ENCODE measurements at places on chromosomes 6 and 20. TPM values are rescaled to one million over a fixed set of nuclear protein-coding genes. Genes with fewer than 3 reads are reported as not detected.

The CPNE1 gene
- 168 TPM for total RNA-seq

The CNR1 gene
- total RNA-seq: 0.46 TPM

The GLP1R gene
- not detected for total RNA-seq

The NKX2-2 gene
- total RNA-seq: not detected

The GSTA5 gene
- not detected for total RNA-seq

The ZNF165 gene
- total RNA-seq: 0.90 TPM

The RAE1 gene
- 61.4 TPM for total RNA-seq

The TOP1 gene
- total RNA-seq: 112 TPM

The UBE2C gene
- total RNA-seq: 255 TPM

The OTOR gene
- not detected for total RNA-seq

The SCAND1 gene
- 96.8 TPM for total RNA-seq

The BMP6 gene
- total RNA-seq: 18.8 TPM

The RRAGD gene
- total RNA-seq: 5.2 TPM

The NKAPL gene
- not detected for total RNA-seq

The C2 gene
- total RNA-seq: 0.23 TPM

The PDE7B gene
- total RNA-seq: 0.83 TPM

The DPPA5 gene
- total RNA-seq: not detected

The SOBP gene
- total RNA-seq: 1.3 TPM

The RNF5 gene
- 46.1 TPM for total RNA-seq

The PBOV1 gene
- not detected for total RNA-seq

The CNBD2 gene
- 5.6 TPM for total RNA-seq

Data from A549 treated with GW870086 at 1 μM for 4 hours (cell line).